SK-MEL-5 (cell line): ENCODE measurements at places on chromosomes 4 and X.

GRCh38 chr4:88819818-88820697 lies 122.4 kb upstream of the NAP1L5 start:
- DNase-seq: no peak

DNA sequence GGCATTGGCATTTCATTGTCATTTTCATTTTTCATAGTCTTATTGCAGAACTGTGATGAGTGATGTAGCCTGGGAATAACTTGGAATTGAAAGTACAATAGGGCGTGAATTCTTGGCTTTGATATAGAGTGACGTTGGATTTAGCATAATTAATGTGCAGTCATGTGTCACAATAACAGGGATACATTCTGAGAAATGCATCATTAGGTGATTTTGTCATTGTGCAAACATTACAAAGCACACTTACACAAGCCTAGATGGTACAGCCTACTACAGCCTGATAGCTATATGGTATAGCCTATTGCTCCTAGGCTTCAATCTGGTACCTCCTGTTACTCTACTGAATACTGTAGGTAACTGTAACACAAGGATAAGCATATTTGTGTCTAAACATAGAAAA lies 300.8 kb downstream of the DTHD1 start:
- DNase-seq: no peak

GRCh38 chr4:78940752-78941151 lies 1.5 kb upstream of the PAQR3 start:
- no peak for DNase-seq

DNA sequence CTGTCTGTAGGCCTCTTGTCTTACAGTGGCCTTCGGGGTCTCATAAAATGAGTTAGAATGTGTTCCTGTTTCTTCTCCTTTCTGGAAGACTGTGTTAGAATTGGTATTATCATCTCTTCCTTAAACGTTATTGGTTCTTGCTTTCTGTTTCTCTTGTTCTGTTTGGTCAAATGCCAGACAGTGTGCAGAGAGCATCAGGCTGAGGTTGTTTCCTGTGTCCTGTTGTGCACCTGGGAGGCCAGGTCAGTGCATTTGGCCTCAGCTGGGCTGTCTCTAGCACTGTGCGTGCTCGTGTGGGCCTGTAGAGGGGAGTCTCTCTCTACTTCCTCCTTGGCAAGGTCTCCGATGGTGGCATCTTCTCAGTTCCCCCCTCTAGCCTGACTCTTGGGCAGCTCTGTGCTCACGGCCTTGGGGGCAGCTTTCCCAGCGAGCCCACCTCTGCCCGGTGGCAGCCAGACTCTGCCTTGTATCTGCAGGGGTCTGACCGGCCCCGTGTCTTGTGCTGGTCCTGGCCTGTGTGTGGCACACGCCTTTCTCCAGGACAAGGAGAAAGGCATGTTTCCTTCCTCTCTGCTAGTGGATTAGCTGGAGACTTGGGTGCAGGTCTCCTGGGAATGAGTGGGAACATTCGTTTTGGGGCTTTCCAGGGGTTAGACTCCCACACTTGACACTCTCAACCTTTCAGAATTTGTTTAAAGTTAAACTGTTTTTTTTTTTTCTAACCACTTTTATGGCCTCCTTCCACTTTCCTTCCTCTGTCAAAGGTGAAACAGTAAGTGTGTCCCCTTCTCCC lies 62.3 kb downstream of the FAM193A start:
- DNase-seq: no peak

GRCh38 chrX:118254611-118255010 lies 91.3 kb upstream of the WDR44 start:
- peak; percentile 55 for DNase-seq

DNA sequence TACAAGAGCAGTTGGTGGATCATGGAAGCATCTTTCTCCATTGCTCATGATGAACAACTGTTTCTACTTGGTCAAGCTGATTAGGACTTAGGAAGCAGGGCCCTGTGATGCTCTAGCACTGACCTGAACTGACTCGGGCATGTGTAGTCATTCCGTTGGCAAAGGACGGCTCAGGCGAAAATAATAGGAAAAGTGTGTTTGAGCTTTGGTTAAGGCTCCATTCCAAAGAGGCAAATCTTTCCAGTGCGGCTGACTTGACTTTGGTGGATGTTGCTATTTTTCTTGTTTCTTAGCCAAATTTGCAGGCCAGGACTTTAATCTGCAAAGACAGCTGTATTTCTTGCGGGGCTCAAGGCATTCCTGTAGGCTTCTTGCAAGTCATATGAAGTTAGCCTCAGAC lies 39.5 kb downstream of the ZNF518B start:
- no peak for DNase-seq

DNA sequence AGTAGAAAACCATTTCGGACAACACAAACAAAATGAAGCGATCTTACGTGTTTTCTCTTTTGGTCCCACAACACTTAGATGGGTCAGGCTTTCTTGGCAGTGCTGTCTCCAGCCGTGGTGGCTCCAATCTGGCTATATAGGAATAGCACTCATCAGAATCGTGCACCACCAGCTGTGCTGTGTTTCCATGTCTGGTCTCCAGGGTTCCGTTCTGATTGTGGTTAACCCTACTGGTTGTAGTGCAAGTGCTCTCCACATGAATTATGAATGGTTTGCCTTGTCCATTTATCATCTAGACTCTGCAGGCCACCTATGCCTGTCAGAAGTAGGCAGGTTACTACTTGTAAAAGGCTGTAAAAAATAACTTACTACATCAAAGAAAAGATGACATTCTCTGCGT lies 536.3 kb downstream of the IQCM start:
- DNase-seq: no peak

GRCh38 chrX:43581888-43582539 lies 74.1 kb upstream of the MAOA start:
- DNase-seq: no peak
